Prostate gland (tissue), 2 donors: ENCODE measurements at places on chromosomes 1 and 21. TPM values are rescaled to one million over a fixed set of nuclear protein-coding genes. Genes with fewer than 3 reads are reported as not detected.

DNA sequence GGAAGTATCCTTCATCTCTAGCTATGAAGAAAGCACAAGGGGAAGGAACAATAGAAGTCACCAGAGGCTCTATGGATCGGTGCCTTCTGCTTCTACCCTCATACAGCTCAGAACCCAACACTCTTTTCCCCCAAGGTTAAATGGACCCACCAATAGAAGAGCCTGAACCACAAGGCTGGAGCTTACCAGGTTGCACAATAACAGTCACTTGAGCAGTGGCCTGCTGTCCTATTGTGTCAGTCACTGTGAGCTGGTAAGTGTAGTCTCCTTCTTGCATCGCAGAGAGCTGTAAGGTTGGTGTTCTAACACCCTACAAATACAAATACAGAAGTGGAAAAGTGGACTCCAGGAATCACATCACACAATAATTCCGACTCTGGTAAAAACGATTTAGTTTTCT lies 103.0 kb downstream of the KIAA0319L start:
- no peak for DNase-seq

DNA sequence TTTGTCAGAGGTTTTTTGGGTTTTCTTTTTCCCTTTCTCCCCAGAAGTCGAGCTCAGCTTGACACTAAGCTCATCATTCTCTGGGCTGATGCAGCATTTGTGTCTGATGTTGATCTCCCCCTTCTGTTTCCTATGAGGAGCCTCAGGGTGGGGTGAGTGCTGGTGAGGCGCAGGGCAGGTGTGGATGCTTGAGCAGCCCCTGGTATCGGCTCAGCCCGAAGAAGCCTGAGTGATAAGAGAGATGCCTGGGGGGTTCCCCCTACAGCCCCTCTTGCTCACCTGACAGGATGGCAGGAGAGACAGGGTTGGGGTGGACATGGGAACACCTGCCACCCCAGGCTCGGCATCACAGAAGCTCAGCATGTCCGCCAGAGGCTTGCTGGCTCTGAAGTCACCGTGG lies 239.0 kb downstream of the RHOU start:
- DNase-seq = no peak

DNA sequence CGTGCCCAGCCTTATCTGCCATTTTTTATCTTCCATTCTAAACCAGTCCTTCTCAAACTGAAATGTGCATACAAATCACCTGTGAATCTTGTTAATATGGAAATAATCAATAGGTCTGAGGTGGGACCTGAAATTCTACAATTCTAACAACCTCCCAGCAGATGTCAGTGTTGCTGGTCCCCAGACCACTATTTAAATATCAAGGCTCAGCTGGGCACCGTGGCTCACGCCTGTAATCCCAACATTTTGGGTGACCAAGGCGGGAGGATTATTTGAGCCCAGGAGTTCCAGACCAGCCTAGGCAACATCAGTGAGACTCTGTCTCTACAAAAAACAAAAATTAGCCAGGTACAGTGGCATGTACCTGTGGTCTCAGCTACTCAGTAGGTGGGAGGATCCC lies 4.1 kb downstream of the UQCRHL start:
- no peak for DNase-seq

DNA sequence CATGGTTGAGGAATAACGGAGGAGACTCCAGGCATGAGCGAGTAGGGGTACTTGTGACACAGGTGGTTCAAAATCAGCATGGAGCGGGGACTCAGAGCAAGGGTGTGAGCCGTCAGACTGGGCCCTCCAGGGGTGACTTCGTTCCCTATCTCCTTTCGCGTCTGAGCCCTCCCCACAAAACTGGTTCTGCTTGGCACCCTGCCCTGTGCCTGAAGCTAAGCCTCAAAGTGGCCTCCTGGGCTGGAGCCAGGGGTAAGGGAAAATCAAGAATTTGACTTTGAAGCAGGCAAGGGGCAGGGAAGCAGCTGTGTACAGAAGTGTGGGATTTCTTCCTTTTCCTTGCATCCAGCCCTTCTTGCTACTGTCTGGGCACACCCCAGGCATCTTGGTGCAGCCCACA lies 331.5 kb upstream of the AJAP1 start:
- peak; percentile 24 for DNase-seq

DNA sequence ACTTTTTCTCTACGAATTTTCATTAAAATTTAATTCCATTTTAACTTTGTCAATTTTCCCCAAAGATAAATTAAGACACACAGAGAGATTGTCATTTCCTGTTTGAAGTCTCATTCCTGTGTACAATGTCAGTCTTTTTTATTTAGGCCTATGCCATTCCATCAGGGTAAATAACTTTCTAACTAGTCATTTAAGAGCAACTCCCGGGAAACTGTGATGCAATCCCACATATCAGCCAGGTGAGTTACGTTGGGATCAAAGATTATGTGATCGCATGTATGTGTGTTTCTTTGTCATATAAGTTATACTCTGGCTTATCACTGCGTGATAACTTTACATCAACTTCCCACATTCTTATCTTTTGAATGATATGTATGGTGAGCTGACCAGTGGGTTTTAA lies 86.1 kb upstream of the S1PR1 start:
- DNase-seq = no peak

GRCh38 chr1:240099329-240099728 lies 7.6 kb downstream of the FMN2 start:
- DNase-seq = no peak

DNA sequence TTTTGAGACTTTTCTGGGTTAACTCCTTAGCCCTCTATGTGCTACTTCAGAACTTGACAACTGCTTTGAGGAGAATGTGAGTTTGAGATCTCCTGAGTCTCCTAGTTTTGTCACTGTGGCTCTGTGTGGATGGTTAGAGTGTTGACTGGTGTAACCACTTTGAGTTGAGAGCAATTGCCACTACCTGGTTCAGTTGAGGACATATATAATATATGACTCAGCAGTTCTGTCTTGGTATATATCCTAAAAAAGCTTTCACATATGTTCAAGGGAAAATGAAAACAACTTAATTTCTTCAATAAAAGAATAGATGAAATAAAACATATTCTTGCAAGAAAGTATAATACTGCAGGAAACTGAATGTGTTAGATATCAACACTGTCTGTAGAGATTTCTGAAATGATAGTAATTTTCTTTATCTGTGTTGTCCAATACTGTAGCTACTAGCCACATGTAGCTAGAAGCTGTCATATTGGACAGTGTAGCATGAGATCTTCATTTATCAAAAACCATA lies 96.7 kb upstream of the QSOX1 start:
- DNase-seq = no peak

- no peak for DNase-seq
Observed at GRCh38 chr21:14092834-14093560, 117.8 kb downstream of the LIPI start.

LCE1C gene
- not detected for total RNA-seq

HPCAL4 gene
- not detected for total RNA-seq

RNF186 gene
- not detected for total RNA-seq
